ENCODE measurements at places on chromosomes 5 and 9.
A peak's percentile ranks its signal among the peaks of the same experiment; 100 is the strongest.

DNA sequence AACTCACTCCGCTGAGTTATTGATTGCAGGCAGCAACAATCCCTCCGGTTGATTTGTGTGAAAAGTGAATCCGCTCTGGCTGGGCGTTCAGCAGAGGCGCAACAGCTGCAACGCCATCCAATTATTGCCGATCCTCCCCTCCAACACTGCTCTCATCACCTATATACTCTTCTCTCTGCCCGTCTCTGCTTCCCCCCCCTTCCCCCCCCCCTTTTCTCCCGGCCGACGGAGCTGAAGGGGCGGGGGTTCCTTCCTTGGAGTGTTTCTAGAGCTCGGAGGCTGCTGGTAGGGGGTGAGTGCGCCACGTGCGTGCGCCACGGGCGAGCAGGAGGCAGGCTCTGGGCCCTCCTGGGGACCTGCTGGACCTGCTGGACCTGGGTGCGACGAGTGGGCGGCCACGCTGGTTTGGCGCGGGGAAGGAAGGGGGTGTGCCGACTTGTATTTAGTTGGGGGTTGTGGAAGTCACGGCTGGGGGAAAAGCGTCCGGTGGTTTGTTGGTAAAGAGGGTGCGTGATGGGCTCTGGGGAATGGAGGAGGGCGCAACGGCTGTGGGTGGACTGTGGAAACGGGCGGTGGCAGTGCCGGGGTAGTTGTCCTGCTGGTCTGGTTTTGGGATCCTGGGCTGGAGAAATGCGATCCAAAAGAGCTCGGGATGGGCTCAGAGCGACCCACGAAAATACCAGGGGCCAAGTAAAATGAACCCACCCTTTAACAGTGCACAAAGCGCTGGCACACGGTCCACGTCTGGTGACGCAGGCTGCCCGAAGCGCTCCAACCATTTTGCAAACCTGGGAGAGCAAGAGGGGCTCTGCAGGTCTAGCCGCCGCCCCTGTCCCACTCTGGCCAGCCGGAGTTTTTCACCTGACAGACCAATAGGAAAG, 6.4 kb upstream of the MEF2C start:
- peak; percentile 58 for DNase-seq

GRCh38 chr5:130316971-130317680, 412.9 kb downstream of the CHSY3 start:
- DNase-seq = no peak

DNA sequence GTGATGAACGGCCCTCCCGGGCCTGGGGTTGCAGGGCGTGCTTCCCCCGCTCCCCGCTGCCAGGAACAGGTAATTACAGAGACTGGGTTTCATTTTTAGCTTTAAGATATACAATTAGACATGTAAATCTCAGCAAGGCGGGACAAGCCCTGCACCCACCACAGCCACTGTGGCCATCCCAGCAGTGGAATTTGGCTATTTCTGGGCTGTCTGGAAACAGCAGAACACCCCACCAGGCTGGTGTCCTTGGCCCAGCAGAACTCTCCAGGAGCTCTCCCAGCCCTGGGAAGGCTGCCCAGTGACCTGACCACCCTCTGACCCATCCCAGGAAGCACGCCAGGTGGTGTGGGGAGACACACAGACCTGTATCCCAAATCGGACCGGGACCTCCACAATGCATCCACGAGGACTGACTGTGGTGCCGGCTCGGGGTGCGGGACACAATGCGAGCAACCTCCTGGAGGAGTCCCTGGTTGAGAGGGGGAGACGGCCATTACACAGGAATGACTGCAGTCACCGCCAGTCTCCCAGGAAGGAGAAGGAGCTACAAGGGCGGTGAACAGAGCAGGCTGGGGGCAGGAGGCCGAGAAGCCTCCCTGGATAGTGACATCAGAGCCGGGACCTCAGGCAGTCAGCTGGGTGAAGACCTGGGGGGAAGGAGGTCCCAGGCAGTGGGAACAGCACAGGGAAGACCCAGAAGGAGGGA, 17.3 kb downstream of the EEIG1 start:
- no peak for DNase-seq

DNA sequence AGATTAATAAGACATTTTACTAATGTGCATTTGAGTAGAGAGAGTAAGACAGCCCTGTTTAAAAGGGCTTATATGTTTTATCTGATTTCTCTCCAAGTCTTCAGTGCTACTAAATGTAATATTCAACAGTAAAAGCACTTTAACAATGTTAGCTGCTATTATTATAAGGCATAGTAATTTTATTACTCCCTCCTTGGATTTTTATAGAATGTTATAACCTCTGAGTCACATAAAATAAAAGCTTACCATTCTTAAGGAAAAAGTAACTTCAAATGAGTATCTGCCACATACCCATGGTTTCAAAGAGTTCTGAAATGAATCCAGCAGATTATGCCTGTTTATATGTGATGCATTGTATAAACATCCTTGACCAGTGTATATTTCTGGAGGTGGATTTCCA, 19.0 kb downstream of the SPDL1 start:
- DNase-seq = no peak

DNA sequence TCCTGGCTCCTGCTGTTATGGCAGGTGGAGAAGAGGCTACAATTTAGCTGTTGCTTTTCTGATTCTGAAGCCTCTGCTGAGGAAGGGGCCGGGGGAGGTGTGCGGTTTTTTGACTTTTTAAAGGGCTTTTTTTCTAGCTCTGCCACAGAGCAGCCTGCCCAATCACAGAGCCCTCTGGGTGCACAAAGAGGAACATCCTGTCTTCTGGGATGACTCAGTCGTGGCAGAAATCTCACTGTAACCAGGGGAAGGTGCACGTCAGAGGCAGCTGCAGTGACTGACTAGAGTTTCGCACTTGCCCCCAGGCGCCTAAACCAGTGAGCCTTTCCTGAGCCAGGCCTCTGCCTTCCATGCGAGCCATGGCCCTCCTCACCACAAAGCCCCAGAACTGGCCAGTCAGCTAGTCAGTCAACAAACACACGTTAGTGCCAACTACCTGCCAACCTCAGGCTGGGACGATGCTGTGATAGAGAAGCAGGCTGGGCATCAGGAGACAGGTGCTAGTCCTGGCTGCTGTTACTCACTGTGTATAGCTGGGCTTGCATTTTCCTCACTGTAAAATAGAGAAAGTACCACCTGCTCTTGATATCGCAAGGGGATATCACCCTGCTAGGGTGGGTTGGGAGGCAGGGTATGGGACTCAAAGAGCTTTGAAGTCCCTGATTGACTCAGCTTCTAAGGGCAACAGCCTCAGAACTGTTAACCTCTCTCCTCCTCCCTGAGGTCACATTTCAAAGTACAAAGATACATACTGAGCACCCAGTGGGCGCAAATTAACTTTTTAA, 2.2 kb downstream of the AKNA start:
- no peak for DNase-seq
